ENCODE measurements at places on chromosomes 13 and 19.

DNA sequence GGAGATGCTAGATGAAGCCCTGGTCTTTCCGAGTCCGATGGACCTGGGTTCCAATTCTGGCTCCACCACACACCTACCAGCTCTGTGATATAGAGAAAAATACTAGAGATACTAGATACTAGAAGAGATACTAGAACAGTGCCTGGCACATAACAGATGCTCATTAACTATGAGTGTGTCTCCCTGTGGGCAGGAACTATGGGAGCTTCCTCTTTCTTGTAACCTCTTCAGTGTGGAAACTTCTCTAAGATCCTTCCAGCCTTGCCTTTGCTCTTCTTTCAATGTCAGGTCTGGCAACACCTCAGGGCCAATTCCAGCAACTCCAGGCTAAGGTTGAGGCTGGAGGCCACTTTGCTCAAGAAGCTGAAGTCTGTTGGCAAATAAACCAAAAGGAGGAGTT lies 143.9 kb downstream of the KATNAL1 start:
- DNase-seq, result no peak

DNA sequence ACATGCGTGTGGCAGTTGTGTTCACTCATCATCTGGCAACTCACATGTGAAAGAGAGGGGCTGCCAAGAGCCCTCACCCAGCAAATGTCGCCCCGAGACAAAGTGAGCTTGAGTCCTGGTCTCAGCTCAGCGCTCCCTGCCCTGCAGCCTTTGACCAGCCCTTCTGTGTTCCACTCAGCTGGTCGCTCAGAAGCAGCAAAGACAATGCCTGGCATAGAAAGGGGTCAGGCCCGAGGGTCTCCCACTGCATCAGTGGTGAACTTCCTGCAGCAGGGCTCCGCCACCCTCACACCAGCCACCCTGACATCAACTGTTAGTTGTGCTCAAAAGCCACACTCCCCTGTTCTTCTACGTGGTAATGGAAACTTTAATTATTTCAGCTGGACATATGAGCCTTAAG lies 68.0 kb downstream of the SLC7A1 start:
- DNase-seq, result no peak

GRCh38 chr19:1629256-1629808 lies 23.1 kb downstream of the TCF3 start:
- DNase-seq, result peak; percentile 34

DNA sequence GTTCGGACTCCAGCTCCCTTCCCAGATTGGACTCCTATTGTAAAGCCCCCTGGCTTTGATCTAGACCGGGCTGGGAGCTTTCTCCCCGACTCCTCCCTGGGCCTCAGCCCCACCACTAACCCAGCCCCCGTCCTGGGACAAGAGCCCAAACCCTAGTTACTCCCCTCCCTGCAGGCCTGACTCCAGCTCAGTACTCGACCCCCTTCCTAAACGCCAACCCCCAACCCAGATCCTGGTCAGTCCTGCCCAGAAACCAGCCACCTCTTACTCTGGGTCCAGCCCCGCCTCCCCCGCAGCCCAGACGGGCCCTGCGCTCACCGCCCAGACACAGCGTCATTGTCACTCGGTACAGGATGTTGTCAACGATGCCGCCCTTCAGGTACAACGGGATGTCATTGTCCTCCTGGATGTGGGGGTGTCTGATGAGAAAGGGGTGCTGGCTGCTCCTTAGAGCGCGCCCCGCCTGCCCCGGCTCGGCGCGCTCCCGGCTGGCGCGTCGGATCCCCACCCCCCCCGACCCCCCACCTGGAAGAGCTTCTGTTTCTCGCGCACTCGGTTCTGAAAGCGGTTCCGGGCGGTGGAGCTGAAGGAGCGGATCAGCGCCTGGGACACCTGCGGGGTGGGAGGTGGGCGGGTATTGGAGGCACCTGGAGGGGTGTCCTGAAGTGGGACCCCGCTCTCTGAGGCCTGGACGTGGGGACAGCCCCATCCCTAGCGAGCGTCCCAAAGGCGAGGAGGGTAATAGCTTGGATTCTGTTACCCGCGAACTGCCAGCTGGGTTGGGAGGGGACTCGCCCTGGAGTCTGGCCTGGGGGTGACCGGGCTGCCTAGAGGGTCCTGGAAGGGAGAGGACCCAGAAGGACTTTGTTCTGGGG lies 866 bp downstream of the COX7A1 start:
- peak; percentile 80 for DNase-seq

- DNase-seq, result no peak
Observed at GRCh38 chr13:49560270-49561061, 24.9 kb downstream of the RCBTB1 start.

- DNase-seq, result no peak
Observed at GRCh38 chr13:73274147-73274546, 215.3 kb downstream of the KLF5 start.

DNA sequence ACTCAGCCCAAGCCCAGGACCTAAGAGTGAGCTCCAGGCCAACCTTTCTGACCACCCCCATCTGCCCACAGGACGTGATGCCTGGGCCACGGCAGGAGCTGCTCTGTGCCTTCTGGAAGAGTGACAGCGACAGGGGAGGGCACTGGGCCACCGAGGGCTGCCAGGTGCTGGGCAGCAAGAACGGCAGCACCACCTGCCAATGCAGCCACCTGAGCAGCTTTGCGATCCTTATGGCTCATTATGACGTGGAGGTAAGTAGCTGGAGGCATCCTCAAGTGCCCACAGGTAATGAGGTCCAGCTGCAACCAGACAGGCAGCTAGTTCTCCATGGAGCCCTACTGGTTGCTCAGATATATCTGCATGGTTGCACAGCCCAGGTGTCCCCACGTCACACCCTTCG lies 14.8 kb downstream of the DDX39A start:
- no peak for DNase-seq

DNA sequence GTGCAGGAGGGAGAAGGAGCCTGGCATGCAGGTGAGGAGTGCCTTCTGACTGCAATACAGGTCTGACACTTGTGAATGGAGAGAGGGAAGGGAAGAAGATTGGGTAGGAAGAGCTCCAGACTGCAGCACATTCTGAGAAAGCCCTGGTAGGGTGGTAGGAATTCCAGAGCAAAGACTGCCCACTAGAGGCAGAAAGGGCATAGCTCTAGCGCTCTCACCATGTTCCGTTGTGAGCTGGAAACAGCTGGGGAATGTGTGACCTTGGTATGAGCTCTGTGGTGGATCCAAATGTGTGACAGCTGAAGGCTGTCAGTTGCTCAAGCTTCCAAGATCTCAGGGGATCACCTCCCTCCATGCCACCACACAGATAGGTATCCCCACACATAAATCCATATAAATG lies 2.9 kb upstream of the MTUS2 start:
- no peak for DNase-seq

GRCh38 chr13:73873940-73874830 lies 260.0 kb downstream of the KLF12 start:
- no peak for DNase-seq

DNA sequence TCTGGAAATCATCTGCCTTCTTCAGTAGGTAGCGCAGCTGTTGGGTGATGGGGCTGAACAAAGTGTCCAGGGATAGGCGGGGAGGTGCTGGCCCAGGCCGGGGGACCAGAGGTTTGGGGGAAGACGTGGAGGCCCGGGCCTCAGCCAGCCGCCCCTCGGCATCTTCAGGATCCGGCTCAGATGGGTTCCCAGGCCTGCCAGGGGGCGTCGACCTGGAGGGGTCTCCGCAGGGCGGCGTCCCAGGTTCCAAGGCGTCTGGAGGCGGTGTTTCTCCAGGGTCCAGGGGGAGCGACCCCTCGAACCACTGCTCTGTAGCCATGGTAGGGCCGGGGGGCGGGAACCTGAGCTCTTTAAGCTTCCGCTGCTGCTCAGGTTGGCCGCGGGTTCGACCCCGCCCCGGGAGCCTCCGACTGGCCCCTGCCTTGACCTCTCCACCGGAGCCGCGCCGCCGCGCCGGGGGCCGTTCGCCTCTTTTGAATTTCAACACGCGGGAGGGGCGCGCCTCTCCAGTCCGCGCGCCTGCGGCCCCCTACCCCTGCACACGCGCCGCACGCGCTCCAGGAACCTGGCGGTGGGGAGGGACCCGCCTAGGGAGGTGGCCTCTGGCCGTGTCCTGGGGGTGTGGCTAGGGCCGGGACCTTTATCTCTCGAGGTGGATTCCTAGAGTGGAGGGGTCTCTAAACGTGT lies at the start of gene C19orf67:
Gene C19orf67, minus strand, starts transcription at position 475 of the 687 bp plus-strand sequence. Its CDS starts 156 bp downstream, at position 319.
- DNase-seq, result no peak

DNA sequence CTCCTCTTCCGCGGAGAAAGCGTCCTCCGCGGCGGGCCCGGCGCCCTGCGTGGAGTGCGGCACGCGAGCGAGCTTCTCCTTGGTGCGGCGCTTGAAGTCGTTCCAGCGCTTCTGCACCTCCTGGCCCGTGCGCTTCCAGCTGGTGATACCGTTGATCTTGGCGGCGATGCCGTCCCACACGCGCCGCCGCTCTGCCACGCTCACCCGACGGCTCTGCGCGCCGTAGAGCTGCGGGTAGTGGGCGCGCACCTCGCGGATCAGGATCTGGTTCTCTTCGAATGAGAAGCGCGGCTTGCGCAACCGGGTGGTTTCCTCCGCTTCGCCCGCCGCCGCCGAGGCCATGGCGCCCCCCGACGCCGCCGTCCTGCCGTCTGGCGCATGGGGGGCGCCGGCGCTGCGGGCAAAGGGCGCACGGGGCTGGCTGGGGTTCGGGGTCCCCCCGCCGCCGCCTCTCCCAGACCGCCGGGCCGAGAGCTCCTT lies 941 bp downstream of the MYPOP start:
- no peak for DNase-seq

DNA sequence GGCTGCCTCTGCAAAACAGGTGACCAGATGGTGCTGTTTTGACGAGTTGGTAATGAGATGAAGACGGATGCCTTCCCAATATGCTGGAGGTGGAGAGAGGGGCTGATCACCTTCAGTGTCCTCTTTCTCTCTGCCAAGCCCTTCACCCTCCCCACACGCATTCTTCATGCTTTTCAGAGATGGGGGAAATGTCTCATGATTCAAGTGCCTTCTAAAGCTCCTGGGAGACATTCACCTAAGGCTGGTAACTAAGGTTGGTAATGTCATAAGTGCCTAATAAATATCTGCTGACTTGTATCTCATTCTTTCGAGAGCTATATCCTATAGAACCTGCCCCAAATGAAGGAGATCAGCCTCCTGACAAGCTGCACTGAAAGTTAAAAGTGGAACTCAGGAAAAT lies 86.2 kb upstream of the MBNL2 start:
- no peak for DNase-seq

GRCh38 chr19:24086974-24087595 lies at the start of gene ZNF254:
Gene ZNF254, plus strand, starts transcription at chr19:24087187. Its CDS starts 121 bp downstream, at chr19:24087308.
- peak; percentile 94 for DNase-seq

- no peak for DNase-seq
Observed at GRCh38 chr13:89784161-89784809, 1563.2 kb upstream of the MIR17HG start.

- DNase-seq, result no peak
Observed at GRCh38 chr13:21639561-21639960, 31.3 kb upstream of the FGF9 start.

- no peak for DNase-seq
Observed at GRCh38 chr13:31798189-31798588, 58.9 kb downstream of the RXFP2 start.

- DNase-seq, result no peak
Observed at GRCh38 chr13:67008075-67008668, 222.0 kb downstream of the PCDH9 start.

DNA sequence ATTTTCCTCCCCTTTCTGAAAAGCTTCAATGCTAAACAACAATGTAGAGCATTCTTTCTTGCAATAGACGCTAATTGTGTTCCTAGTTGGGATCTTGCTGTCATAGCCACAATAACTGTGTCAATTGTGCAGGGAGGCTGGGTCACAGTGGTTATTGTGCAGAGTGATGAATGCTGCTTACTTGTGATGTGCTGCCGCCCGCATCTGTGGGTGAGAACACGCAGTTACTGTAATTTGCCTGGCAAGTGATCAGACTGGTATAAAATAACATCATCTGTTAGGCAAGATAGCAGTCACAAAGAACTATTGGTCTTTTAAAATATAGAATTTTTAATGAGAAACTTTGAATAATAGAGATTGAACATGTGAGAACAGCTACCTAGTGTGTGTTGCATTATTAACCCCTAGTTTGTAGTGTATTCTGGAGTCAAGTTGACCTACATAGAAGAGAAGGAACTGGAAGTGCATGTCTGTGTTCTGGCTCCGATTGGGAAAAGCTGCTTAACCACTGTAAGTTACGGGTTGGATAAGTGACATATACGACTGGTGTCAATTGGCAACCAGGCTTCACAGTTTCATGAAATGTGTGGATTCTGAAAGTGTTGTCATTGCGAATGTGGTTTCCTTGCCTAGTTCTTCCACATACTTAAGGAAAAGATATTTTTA lies 43.6 kb downstream of the SLAIN1 start:
- DNase-seq, result no peak

Measured in right forelimb (tissue), 1 donor.